ENCODE measurements at places on chromosomes 3 and 15.

DNA sequence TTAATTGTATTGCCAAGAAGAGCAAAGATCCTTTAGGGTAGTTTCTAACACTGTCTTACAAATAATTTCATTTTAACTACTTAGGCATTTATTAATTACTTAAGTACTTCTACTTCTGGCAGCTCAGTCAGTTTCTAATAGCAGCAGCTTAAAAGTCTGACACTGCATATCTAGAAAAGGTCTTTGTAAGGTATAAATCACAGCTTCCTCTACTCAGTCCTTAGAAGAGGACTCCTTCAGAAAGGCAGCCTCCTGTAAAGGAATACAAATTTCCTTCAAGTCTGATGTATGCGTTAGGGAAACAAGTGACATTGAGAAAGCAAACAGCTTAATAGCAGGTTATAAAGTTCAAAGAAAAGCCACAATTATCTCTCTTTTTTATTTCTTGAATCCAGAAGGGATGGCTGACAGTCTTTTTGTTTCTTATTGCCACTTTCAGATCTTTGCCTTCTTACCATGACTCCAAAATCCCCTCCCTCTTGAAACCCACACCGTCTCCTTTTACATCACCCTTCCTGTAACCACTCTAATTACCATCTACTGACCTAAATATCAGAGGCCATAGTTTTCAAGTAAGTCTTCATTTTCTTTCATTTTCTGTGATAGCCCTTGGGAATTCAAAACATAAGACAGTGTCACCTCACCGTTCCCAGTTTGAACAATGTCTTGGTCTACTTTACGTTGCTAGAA lies 109.5 kb downstream of the CGGBP1 start:
- DNase-seq, result no peak

DNA sequence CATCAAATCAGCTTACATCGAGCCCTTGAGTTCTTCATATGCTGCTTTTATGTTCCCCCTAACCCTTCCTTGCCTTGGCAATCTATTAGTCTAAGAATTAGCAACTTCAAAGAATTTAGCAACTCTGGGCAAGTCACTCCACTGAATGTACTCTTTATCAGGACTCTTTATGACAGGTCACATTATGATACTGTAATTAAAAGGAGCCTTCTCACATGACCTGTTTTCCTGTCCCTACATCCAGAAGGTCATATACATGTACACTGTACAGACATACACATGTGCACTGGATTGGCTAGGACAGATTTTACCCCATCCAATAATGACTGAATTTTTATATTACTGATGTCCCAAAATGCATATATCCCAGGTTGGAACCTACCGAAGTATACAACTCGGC lies 463.1 kb downstream of the SHQ1 start:
- no peak for DNase-seq

- no peak for DNase-seq
Measured at GRCh38 chr15:40130799-40131502, 22.3 kb upstream of the BMF start.

GRCh38 chr3:188043891-188044290 lies 110.1 kb upstream of the LPP start:
- no peak for DNase-seq

DNA sequence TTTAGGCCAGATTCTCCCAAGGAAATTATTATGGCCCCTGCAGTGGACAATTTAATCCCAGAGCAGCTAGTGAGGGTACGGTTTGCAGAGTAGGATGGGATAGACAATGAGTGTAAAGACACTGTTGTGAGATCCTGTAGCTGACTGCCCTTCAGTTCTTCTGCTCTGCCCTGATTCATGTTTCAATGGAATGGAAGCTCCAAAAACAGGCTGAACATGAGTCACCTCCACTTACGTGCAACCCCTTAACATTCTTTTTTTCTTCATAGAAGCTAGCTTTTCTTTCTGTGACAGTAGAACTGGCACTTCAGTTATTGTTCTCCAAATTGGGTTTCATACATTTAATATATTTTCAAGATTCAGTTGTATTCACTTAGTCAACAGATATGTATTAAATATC lies 32.1 kb downstream of the CLDN18 start:
- no peak for DNase-seq

- no peak for DNase-seq
Measured at GRCh38 chr3:115286529-115287197, 139.6 kb upstream of the ZBTB20 start.

DNA sequence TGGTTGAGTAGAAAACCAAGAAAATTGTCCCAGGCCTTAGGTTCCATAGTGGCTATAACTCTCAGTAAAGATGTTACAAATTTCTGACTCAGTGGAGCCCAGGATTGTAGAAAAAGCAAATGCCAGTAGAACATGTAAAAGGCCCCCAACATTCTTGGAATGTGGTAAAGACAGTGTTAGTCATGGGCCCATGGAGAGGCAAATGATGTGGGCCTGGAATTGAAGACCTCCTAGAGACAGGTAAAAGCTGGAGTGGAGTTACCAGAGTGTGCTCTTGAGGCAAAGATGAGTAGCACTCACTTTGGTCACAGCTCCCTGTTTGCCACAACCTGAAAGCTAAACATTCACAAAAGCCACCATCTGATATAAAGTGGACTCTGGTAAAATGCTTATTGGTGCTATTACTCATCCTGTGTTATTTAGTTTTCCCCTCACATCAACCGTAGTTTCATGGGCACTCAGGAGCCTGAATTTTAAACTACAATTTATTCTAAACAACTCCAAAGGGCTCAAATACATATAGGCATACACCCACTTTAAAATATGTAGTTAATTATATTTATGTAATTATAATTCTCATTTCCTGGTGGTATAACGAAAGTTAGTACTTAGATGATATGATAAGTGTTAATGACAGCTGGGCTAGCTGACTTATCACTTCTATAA lies 359.6 kb upstream of the NECTIN3 start:
- no peak for DNase-seq

DNA sequence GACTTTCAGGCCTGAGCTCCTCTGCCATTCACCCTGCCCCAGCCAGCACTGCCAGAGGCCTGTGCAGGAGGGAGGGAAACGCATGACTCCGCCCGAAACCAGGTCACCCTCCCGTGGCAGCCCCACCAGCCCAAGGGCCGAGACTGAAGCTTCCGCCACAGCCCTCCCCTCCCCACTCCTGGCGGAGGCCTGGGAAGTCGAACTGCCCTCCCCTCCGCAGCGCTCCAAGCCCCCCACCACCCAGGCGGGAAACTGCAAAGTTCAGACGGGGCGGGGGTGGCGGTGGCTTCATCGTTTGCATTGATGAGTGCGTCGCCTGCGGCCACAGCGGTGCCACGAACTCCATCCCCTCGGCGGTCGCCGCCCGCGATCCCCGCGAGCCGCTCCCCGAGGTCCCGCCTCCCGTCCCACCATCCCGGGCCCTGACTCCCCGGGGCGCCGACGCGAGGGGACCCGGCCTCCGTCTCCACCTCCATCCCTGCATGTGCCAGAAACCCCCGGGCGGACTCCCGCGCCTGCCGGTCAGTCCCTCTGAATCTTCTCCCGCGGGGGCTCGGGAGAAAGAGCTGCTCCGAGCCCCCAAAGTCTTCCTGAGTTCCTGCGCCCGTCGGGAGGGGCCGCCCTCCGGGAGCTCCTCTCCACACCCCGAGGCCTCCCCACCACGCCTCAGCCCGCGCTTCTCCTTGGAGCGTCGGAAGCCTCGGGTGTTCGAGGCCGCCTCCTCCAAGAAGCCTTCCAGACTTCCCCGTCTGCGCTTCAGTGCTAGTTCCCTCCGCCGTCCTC lies 698 bp downstream of the MELTF start:
- no peak for DNase-seq

DNA sequence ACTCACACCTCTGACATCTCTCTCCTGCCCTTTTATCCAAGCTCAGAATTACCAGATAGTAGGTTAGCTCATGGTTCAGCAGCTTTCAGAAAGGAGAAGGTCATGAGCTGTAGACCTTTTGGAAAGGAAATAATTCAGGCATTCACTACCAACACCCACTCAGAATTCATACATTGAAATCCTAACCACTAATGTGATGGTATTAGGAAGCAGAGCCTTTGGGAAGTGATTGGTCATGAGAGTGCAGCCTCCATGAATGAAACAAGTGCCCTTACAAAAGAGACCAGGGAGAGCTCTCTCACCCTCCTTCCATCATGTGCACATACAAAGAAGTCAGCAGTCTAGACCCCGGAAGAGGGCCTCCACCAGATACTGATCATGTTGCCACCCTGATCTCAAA lies 315.8 kb upstream of the CCDC54 start:
- no peak for DNase-seq

DNA sequence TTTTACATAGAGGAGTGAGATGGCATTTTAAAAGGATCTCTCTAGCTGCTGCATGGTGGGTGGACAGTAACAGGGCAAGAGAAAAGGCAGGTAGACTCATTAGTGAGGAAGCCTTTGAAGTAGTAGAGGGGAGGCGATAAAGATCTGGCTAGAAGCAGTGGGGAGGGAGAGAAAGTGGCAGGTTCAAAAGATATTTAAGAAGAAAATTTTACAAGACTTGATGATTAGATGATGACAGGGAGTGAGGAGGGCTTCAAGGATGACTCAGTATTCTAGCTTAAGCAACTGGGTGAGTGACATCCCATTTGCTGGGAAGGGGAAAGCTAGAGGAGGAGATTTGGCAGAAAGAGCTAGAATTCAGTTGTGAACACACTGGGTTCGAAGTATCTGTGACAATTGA lies 3.8 kb upstream of the BRPF1 start:
- no peak for DNase-seq

DNA sequence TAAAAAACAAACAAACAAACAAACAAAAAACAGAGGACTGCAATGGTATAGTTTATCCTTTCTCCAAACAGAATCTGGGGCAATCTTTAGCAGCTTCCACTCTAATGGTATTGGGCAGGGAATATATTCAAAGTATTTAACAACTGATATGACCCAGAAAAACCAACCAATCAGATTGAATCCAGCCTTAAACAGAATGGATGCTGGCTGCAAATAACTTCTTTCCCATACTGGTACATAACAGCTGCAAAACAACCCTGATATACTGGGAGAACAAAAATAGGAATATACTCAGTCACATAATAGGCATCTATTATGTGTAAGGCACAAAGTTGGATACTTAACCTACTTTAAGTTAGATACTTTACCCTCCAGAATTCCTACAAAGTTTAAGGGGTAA lies 49.1 kb downstream of the UBR1 start:
- no peak for DNase-seq

Data from DMS79 (cell line).